ENCODE measurements at places on chromosomes 1 and 21.

GRCh38 chr1:153841463-153841994 lies 66.3 kb downstream of the SLC27A3 start:
- no peak for DNase-seq

DNA sequence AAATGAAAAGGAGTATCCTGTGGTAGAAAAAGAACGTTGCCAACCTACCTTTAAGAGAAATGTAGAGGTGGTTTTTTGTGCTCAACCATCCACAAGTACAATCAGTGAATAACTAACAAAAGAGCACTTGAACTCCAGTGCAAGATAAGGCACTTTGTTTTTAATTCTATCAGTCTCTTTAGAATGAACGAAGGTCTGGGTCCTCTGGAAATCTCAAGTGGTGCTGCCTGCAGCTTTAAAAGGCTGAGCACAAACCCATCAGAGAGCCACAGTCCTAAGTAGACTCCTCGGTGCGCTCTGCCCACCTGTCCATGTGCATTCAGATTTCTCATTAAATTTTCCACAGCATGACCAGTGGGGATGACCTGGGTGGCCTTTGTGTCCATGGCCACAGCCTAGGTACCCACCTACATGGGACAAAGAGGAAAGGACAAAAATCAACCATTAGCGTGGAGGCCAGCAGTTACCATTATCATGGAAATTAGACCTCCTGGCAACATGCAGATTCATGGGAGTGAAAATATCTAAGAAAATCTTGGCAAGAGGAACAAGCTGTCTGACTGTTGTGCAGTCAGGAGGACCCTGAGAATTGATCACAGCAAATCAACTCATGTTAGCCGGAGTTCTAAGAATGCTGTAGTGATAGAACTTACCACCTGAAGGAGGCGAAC lies 9.4 kb downstream of the TRIM45 start:
- DNase-seq = no peak

DNA sequence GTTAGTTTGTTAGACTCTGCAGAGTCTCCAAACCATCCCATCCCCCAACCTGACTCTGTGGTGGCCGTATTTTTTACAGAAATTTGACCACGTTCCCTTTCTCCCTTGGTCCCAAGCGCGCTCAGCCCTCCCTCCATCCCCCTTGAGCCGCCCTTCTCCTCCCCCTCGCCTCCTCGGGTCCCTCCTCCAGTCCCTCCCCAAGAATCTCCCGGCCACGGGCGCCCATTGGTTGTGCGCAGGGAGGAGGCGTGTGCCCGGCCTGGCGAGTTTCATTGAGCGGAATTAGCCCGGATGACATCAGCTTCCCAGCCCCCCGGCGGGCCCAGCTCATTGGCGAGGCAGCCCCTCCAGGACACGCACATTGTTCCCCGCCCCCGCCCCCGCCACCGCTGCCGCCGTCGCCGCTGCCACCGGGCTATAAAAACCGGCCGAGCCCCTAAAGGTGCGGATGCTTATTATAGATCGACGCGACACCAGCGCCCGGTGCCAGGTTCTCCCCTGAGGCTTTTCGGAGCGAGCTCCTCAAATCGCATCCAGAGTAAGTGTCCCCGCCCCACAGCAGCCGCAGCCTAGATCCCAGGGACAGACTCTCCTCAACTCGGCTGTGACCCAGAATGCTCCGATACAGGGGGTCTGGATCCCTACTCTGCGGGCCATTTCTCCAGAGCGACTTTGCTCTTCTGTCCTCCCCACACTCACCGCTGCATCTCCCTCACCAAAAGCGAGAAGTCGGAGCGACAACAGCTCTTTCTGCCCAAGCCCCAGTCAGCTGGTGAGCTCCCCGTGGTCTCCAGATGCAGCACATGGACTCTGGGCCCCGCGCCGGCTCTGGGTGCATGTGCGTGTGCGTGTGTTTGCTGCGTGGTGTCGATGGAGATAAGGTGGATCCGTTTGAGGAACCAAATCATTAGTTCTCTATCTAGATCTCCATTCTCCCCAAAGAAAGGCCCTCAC lies at the start of gene OLIG2:
Gene OLIG2, plus strand, starts transcription at position 447 of the 954 bp plus-strand sequence. CDS start 928 bp downstream, outside the sequence.
- DNase-seq = no peak

DNA sequence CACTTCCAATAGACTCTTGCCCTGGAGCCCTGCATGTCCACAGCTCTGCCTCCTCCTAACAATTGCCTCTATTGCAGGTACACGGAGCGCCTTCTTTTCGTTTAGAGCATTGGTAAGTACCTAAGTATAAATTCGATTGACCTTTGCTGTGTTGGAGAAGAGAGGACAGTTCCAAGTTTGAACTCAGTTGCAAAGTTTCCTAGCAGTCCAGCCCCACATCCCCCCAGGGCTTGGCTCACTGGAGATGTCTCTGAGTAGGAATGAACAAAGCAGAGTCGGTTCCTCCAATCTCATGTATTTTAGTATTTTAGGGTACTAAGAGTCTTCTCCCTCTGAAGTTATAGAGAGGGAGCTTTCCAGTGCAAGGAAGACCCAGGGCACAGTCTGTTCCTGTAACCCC lies 238.9 kb upstream of the AJAP1 start:
- no peak for DNase-seq

GRCh38 chr21:37799211-37800056 lies 116.8 kb downstream of the KCNJ6 start:
- DNase-seq = no peak

GRCh38 chr1:85599076-85599491 lies 18.5 kb downstream of the CCN1 start:
- DNase-seq = peak; percentile 82
